ENCODE measurements at places on chromosomes 5 and 9. TPM values are rescaled to one million over a fixed set of nuclear protein-coding genes. Genes with fewer than 3 reads are reported as not detected.

DNA sequence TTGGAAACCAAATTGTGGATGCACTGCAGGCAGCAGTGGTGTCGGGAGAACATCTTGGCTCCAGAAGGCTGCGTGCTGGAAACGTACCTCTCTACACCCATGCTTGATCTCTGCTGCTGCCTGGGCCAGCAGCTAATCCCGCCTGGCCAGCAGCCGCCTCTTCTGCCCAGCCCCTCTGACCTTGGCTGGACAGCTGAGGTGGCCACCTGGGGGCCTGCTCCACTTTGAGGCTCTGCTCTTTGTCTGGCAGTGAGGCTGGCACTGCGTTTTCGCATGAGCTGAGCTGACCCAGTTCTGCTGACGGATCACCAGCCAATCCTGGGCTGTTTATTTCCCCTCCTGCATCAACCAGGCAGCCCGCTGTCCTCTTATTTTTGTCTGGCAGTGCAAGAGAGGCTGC lies 154.9 kb downstream of the TENT4A start:
- H3K36me3 ChIP-seq: no peaks in the 10 kb centered on the region
- H3K4me3 ChIP-seq: no peak overlapping the region
- H3K4me1 ChIP-seq: no peaks in the 10 kb centered on the region
- H3K27ac ChIP-seq: no peak overlapping the region
- peak; percentile 23 for DNase-seq

GRCh38 chr5:143886651-143887638 lies 75.0 kb downstream of the HMHB1 start:
- no peaks in the 10 kb centered on the region for H3K4me1 ChIP-seq
- no peaks in the 10 kb centered on the region for H3K27me3 ChIP-seq
- H3K27ac ChIP-seq: no peak overlapping the region
- peak; percentile 38 for DNase-seq
- no peak overlapping the region for H3K4me3 ChIP-seq

DNA sequence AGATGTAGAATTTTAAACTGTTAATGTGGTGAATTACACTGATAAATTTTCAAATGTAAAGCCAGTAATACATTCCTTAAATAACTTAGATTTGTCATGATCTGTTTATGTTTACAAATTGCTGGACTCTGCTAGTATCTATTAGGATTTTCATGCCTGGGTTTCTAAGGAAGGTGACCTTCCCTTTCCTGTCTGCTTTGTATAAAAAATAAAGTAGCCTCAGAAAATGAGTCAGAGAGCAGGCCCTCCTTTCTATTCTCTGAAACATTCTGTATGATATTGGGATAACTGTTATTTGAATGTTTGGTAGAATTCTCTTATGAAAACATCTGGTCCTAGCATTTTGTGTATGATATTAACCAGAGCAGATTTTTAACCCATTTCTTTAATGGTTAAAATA lies 255.3 kb downstream of the SYK start:
- peaks cover 32% of the 10 kb centered on the region for H3K4me1 ChIP-seq
- no peaks in the 10 kb centered on the region for H3K36me3 ChIP-seq
- DNase-seq: no peak
- peak overlapping the region; percentile 46 for H3K27ac ChIP-seq
- no peaks in the 10 kb centered on the region for H3K27me3 ChIP-seq

DNA sequence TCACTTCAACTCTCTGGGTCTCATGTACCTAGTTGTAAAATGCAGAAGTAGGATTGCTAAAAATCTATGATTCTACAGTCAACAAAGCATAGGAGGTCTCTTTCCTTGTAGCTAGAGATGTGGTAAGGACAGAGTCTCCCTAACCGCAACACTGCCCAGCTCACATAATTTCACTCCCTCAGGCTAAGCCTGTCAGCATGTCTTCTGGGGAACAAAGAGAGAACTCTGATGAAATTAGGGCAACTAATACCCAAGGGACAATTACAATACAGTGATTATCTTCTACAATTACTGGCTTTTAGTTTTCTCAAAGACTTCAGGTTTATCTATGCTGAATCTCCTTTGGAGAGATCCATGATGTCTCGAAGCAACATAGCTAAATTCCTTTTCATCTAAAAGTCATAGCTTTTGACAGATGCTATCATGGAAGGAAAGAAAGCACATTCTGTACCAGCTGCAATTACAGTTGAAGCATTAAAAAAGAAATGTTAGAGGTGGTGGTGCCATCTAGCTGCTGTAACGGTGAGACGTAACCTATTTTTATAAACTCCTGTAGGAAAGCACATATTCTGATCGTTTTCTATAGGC lies 141.1 kb upstream of the TARS1 start:
- H3K4me1 ChIP-seq: peaks cover 7% of the 10 kb centered on the region
- H3K27ac ChIP-seq: peak overlapping the region; percentile 45
- H3K27me3 ChIP-seq: no peaks in the 10 kb centered on the region
- DNase-seq: no peak

DNA sequence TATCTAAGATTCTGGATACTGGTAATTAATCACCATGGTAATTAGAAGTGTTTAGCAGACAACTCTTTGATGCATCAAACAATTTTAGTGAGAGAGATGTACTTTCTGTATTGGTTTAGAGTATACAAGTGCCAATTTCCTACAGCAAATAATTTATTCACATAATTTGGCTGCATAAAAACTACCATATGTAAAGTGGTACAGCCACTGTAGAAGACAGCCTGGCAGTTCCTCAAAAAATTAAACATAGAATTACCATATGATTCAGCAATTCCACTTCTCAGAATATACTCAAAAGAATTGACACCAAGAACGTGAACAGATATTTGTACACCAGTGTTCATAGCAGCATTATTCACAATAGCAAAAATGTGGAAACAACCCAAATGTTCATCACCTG lies 36.2 kb downstream of the PHAX start:
- DNase-seq: no peak
- H3K27ac ChIP-seq: no peak overlapping the region
- no peak overlapping the region for H3K4me3 ChIP-seq
- H3K4me1 ChIP-seq: no peaks in the 10 kb centered on the region
- no peaks in the 10 kb centered on the region for H3K27me3 ChIP-seq
- no peaks in the 10 kb centered on the region for H3K36me3 ChIP-seq

Gene PHPT1
- 65.0 TPM for total RNA-seq

GRCh38 chr5:143492783-143493182 lies 89.3 kb upstream of the NR3C1 start:
- no peaks in the 10 kb centered on the region for H3K36me3 ChIP-seq
- H3K4me1 ChIP-seq: peaks cover 17% of the 10 kb centered on the region
- no peak overlapping the region for H3K27ac ChIP-seq
- no peak for DNase-seq
- H3K27me3 ChIP-seq: no peaks in the 10 kb centered on the region

- H3K27ac ChIP-seq: peak overlapping the region; percentile 97
- no peaks in the 10 kb centered on the region for H3K27me3 ChIP-seq
- H3K36me3 ChIP-seq: no peaks in the 10 kb centered on the region
- peak overlapping the region; percentile 90 for H3K4me3 ChIP-seq
Measured at GRCh38 chr9:128771094-128771721, 519 bp downstream of the ZER1 start.

- H3K36me3 ChIP-seq: no peaks in the 10 kb centered on the region
- no peak overlapping the region for H3K27ac ChIP-seq
- H3K4me3 ChIP-seq: no peak overlapping the region
- no peaks in the 10 kb centered on the region for H3K4me1 ChIP-seq
- DNase-seq: no peak
Measured at GRCh38 chr9:26551451-26551850, 341.2 kb downstream of the CAAP1 start.

Measured in upper lobe of left lung (tissue), 6 donors.